ENCODE measurements at places on chromosomes 5 and 9.

- no peak for DNase-seq
These were observed 301.6 kb downstream of the NR3C1 start for GRCh38 chr5:143101725-143102386.

DNA sequence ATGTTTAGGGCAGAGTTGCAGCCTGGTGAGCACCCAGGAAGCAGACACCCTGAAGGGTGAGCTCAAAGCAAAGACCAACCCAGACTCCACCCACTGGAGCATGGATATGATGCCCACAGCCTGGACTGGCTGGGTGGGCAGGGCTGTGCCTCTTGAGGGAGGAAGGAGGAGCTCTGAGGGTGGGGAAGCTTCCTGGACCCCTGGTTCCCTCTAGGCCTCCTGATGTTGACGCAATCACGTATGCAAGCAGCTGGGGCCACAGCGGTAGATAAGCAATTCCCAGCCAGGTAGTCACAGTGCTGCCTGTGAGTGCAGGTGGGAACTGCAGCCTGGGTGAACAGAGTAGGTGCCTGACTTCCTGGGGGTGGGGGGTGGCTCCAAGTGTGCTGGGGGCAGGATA is 271.5 kb downstream of the CDK5RAP2 start:
- DNase-seq, result peak; percentile 39

DNA sequence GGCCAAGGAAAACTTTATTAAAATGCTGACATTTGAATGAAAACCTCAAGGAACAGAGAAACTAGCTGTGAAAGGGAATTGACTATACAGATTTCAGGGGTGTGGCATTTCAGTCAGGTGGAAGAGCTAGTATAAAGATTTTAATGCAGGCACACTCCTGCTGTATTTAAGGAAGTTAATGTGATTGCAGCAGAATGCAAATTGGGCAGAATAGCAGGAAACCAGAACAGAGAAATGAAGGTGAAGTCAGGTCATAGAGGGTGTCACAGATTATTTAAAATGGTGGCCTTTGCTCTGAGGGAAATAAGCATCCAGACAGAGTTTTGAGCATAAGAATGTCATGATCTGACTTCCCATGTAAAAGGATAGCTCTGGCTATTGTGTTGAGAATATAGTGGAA is 898.1 kb upstream of the WWC1 start:
- no peak for DNase-seq

DNA sequence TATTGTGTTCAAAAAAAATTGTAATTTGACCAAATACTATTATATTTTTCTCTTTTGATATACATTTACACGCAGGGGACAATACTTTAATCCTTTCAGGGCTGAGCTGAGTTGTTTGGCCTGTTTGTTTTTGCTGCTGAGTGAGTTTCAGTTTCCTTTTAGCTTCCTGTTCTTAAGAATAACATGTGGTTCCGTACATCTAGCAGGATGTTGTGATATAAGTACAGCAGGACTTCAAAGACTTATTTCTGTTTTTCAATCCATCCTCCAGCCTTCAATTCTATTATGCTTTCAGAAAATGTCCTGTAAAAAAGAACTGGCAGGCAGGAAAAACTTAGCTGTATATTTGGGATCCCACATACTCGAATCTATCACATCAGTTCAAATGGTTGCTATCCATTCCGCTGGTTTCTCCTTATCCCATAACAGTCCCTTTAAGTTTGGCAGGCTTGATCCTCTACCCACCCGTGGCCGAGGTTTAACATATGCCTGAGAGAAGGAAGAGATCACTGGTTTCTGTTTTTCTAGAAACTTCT is 1037.3 kb upstream of the ACO1 start:
- DNase-seq, result no peak

DNA sequence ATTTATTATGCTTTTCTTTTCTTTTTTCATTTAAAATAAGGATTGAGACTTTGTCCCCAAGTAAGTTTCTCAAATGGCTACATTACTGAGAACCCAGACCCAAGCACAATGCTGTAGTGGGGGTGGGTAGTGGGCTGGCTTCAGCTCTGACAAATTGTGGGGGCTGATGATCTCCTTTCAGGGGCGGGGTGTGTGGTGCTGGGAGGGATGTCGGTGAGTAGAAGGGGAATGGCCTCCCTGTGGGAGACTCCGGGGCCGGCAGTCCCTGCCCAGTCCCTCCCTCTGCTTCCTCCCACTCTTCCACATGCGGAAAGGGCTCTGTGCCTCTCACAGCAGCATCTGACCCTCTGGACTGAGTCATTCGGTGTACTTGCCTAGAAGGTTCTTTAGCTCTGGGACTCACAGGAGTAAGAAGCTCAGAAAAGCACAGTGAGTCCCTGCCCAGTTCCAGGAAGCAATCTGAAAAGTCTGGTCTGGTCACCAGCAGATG is 14.3 kb downstream of the CD180 start:
- peak; percentile 37 for DNase-seq

DNA sequence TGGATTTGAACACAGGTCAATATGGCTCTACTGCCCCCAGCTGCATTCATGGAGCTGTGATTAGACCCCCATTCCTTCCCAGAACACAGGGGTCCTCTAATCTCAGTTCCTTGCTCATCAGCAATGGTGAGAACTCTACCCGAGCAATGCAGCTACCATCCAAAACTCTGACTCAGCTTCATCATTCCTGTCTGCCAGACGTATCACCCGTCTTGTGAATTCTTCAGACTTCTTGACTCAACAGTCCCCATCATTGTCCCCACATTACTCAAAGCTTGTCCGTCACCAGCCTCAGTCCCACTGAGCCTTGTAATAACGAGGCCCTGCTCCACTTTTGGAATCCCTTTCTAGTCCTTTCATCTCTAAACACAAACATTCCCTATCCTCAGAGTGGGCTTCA is 36.3 kb upstream of the STX17 start:
- no peak for DNase-seq
